Lung (tissue), 17 donors: ENCODE measurements at places on chromosomes 12 and 14.

GRCh38 chr14:85471744-85472143 is 58.2 kb upstream of the FLRT2 start:
- H3K27me3 ChIP-seq = no peaks in the 10 kb centered on the region
- H3K27ac ChIP-seq = no peak overlapping the region
- no peaks in the 10 kb centered on the region for H3K36me3 ChIP-seq

DNA sequence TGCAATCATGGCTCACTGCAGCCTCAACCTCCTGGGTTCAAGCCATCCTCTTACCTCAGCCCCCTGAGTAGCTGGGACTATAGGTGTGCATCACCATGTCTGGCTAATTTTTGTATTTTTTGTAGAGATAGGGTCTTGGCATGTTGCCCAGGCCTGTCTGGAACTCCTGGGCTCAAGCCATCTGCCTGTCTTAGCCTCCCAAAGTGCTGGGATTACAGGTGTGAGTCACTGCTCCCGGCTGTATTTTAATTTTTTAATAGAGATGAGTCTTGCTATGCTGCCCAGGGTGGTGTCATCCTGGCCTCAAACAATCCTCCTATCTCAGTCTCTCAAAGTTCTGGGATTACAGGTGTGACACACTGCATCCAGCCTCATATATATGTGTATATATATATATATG is 31.7 kb upstream of the GPRC5A start:
- H3K36me3 ChIP-seq = no peaks in the 10 kb centered on the region
- H3K27ac ChIP-seq = no peak overlapping the region
- H3K4me1 ChIP-seq = no peaks in the 10 kb centered on the region
- no peaks in the 10 kb centered on the region for H3K27me3 ChIP-seq
- no peak overlapping the region for H3K4me3 ChIP-seq

DNA sequence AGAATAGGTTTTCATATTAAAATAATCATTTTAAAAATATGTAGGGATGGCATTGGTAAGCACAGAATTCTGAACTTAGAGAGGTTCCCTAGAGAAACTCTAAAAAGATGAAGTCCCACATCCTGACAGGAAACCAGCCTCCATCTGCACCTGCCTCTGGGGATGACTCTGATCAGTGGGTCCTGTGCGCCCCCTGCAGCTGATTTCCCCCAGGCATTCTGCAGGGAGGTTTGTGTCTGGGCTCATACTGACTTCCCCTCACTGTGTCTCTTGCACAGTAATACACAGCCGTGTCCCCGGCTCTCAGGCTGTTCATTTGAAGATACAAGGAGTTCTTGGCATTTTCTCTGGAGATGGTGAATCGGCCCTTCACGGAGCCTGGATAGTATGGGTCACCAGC is 602.9 kb downstream of the TMEM121 start:
- no peak overlapping the region for H3K27ac ChIP-seq
- no peak for DNase-seq
- H3K36me3 ChIP-seq = no peaks in the 10 kb centered on the region

GRCh38 chr14:55301437-55302121 is 30.4 kb downstream of the FBXO34 start:
- no peaks in the 10 kb centered on the region for H3K27me3 ChIP-seq
- H3K4me1 ChIP-seq = no peaks in the 10 kb centered on the region
- DNase-seq = no peak
- H3K4me3 ChIP-seq = no peak overlapping the region
- H3K36me3 ChIP-seq = no peaks in the 10 kb centered on the region

DNA sequence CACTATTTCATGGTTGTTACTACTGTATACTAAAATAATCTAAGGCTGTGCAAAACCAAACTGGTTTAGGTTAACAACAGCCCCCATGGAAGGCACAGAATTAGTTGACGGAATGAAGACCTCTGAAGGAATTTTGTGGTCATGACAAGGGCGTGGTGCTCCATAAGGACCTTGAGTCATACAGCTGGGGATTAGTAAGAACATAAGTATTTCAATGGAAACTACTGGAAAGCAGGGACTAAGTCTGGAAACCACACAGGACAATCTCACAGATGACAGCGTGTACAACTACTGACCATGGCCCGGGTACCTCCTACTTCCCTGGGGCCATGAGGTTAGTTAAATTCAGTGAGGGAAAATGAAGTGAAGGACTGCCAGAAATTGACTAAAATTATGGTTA is 98.5 kb upstream of the PLEKHA5 start:
- H3K27me3 ChIP-seq = no peaks in the 10 kb centered on the region
- no peak for DNase-seq
- peaks cover 2% of the 10 kb centered on the region for H3K4me1 ChIP-seq
- no peaks in the 10 kb centered on the region for H3K36me3 ChIP-seq
- no peak overlapping the region for H3K27ac ChIP-seq

- H3K36me3 ChIP-seq = no peaks in the 10 kb centered on the region
- H3K4me3 ChIP-seq = peak overlapping the region; percentile 46
- peaks cover 52% of the 10 kb centered on the region for H3K27me3 ChIP-seq
- DNase-seq = peak; percentile 58
- H3K27ac ChIP-seq = peak overlapping the region; percentile 12
- H3K4me1 ChIP-seq = peaks cover 17% of the 10 kb centered on the region
These were observed 3.0 kb downstream of the SSTR1 start for GRCh38 chr14:38210587-38211216.

DNA sequence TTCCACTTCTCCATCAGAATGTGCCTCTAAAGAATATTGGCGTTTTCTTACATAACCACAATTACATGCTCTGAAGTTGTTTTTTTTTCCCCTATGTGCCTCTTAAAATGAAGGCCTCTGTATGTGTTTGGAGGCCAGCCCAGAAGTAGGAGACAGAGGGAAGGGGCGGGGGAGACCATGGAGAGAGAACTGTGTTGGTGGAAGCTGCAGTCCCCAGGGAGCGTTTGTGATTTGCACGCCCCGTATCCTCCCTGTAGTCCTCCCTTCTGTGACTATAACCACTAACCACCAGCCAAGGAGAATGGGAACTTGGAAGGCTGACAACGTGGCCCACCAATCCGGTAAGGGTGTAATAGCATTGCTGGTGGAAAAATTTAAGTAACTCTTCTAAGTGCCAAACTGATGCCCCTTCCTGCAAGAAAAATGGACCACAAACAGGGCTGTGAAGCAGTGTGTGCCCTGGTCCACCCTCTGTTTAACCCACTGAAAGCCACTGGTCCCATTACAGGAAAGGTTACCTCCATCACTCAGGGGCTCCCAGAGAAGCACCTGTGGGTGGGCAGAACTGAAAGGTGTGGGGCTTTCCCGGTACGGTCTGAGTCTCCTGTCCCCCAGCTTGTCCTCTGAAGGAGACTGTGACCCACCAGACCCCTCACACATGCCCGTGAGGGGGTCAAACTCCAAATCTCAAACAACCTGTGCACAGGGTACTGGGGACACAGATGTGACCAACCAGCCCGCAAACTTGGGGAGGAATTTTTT is 36.8 kb downstream of the CCDC88C start:
- no peak overlapping the region for H3K27ac ChIP-seq
- H3K4me3 ChIP-seq = no peak overlapping the region
- no peaks in the 10 kb centered on the region for H3K36me3 ChIP-seq
- no peaks in the 10 kb centered on the region for H3K27me3 ChIP-seq

DNA sequence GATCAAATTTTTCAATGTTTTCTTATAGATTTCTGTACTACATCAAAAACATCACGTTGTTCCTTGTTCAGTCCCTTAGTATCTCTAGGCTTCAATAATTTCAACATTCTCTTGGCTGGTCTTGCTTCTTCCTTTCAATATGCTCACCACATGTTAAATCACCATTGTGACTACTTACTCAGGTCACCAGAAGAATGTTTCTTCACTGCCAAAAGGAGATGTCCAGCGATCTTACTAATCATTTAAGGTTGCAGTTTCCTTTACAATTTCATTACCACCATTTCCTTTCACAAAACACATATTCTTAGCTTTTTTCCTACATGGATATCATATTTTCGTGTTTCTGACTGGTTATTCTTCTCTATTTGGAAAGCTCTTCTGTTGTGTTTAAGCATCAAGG is 363.8 kb downstream of the NAV3 start:
- DNase-seq = no peak
- no peaks in the 10 kb centered on the region for H3K4me1 ChIP-seq
- H3K4me3 ChIP-seq = no peak overlapping the region
- no peaks in the 10 kb centered on the region for H3K27me3 ChIP-seq

- H3K4me3 ChIP-seq = no peak overlapping the region
- H3K27me3 ChIP-seq = no peaks in the 10 kb centered on the region
- no peaks in the 10 kb centered on the region for H3K4me1 ChIP-seq
- H3K36me3 ChIP-seq = no peaks in the 10 kb centered on the region
- peak overlapping the region; percentile 70 for H3K27ac ChIP-seq
- DNase-seq = no peak
These were observed 154.9 kb upstream of the ATP2B1 start for GRCh38 chr12:89863493-89863938.

DNA sequence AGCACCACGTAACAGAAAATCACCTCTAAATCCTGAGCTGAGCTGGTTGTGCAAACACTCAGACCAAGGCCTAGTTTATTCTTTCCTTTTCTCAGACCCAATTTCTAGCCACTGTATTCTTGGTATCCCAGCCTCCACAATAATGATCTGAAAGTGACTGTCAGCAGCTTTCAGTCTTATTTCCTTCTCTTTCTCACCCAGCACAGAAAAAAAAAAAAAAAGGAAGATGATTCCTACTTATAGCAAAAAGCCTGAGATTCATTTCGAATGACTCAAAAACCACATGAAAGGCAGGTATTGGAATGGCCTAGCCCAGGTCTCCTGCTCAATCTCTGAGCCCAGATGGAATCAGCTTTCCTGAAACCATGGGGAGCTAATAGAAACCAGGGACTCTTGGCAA is 298.6 kb upstream of the PPFIA2 start:
- H3K27me3 ChIP-seq = no peaks in the 10 kb centered on the region
- no peaks in the 10 kb centered on the region for H3K4me1 ChIP-seq
- no peak overlapping the region for H3K4me3 ChIP-seq
- no peaks in the 10 kb centered on the region for H3K36me3 ChIP-seq

- no peak overlapping the region for H3K27ac ChIP-seq
- DNase-seq = peak; percentile 35
- no peaks in the 10 kb centered on the region for H3K27me3 ChIP-seq
- H3K4me1 ChIP-seq = no peaks in the 10 kb centered on the region
- no peaks in the 10 kb centered on the region for H3K36me3 ChIP-seq
These were observed 8.8 kb upstream of the TMEM106C start for GRCh38 chr12:47954467-47955045.

DNA sequence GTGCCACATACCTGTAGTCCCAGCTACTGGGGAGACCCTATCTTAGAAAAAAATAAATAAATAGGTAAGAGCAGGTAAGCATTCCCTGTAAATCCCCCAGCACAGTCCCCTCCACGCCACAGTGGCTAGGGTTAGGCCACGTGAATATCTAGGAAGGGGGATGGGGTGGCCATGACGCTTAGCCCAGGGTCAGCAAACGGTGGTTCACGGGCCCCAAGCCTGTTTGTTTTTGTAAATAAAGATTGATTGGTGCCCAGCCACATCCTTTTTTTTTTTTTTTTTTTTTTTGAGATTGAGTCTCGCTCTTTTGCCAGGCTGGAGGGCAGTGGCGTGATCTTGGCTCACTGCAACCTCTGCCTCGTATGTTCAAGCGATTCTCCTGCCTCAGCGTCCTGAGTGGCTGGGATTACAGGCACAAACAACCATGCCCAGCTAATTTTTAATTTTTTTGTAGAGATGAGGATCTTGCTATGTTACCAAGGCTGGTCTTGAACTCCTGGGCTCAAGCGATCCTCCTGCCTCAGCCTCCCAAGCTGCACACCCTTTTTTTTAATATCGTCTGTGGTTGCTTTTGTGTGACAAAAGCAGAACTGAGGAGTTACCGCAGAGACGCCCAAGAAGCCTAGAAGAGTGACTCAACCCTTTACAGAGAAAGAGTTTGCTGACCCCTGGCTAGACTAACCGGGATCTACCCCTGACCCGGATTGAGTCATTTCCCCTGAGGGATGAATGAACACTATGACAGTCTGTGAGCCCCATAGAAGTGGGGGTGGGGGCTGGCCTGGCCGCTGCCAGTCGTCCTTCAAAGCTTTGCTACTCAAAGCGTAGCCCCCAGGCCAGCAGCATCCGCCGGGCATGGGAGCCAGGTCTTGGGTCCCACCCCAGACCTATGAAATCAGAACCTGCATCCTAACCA is 113.7 kb upstream of the NCOR2 start:
- H3K4me1 ChIP-seq = peaks cover 21% of the 10 kb centered on the region
- DNase-seq = no peak
- no peaks in the 10 kb centered on the region for H3K27me3 ChIP-seq
- H3K36me3 ChIP-seq = no peaks in the 10 kb centered on the region
- H3K27ac ChIP-seq = peak overlapping the region; percentile 55
- H3K4me3 ChIP-seq = no peak overlapping the region
